Dorsolateral prefrontal cortex (tissue), 122 donors: ENCODE measurements at places on chromosomes 12 and 14. TPM values are rescaled to one million over a fixed set of nuclear protein-coding genes. Genes with fewer than 3 reads are reported as not detected.

DNA sequence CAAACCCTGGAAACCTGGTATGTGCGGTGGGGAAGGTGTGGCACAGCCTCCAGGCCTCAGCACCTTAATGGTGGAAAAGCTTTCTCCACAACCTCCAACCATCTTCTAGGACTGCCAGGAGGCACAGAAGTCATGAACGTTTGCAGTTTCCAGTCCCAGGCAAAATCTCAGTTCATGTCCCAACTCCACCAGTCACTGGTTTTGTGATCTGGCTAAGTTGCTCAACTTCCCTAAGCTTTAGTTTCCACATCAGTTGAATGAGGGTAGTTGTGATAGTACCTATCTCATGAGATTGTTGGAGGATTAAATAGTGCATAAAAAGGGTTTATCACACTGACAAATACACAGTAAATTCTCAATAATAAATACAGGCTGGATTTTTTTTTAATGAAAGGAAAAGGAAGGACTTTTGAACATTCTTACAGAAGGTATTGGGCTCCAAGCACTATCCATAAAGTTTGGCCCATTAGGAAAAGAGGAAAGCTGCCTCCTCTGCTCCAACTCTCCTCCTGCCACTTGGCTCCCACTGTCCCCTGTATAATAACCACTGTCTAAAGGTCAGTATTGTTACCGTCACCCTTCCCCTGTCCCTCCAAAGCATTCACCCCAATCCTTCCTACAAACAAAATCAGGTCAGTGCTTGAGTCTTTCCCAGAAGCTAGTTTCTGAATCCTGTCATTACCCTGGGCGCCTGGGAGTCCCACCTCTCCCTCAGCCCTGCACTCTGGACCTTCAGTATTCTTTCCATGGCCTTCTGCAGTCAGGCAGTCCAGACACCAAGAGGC, 6.3 kb downstream of the PCK2 start:
- DNase-seq: no peak

The TDRD9 gene
- total RNA-seq: 12.8 TPM

GRCh38 chr14:101029668-101030290, 126.3 kb upstream of the RTL1 start:
- no peak for DNase-seq

DNA sequence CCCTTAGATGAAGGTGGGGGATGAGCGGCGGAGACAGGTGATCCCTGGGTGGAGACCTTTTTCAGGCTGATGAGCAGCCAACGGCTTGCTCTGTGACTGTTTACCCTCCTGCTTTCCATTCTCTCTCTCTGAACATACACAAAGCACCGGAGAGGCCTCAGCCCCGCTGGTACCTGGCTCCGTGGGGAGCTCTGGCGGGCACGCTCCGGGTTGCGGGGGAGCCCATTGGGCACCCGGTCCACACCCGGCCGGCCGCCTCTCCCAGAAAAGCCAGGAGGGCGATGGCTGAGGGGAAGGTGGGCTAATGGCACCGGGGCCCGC, 545 bp downstream of the SMARCC2 start:
- DNase-seq: peak; percentile 50

DNA sequence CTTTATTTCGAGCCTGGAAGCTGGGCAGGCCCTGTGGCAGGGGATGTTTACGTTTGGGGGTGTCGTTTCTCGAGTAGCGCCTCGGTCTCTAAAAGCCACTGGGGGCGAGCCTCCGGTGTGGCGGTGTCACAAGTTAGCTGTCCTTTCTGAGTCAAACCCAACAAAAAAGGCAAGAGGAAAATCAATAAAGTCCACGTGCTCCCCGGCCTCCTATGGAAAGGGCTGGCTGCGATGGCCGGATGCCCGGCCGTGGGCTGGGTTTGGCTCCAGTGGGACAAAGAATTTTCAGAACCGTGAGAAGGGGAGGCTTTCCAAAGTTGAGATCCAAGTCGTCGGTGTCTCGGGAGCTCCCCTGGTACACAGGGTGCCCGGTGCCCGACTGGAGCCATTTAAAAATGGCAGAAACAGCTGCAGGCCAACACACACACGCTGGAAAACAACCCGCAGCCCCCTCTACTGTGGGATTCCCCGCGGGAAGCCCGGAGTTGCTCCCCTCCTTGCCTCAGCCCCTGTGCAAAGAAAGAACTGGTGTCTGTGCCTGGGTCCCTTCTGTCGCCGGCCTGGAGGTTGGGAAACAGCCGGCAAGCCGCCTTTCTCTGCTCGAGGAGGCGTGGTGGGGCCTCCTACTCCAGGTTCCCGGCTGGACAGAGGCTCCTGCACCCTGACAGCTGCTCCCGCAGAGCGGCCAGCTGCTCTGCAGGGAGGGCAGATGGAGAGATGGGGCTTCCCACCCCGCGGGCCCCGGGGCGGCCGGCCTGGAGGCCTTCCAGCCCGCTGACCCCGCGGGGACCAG, 1.9 kb downstream of the BCL7A start:
- DNase-seq: peak; percentile 47

DNA sequence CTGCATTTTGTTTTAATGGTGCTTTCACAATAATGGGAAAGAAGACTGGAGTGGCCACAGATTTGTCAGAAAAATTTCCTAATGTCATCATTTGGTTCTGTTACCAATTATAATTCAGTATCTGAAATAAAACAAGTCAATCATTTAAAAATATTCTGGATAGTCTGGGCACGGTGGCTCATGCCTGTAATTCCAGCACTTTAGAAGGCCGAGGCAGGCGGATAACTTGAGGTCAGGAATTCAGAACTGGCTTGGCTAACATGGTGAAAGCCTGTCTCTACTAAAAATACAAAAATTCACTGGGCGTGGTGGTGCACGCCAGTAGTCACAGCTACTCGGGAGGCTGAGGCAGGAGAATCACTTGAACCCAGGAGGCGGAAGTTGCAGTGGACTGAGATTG, 4.0 kb upstream of the LIMA1 start:
- no peak for DNase-seq

DNA sequence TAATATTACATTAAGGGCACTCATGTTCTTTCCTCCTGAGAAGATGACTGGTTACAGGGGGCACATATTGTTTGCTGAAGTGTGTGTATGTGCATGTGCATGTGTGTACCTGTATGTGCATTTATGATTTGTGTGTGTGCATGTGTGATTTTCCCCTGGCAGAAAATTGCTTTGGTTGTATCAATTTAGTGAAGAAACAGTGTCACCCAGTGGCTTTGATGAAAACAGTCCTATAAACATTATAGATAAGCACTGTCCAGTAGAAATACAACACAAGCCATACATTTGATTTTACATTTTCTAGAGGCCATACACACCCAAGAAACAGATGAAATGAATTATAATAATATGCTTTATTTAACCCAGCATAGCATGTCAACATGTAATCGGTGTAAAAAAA, 8.6 kb downstream of the PDE3A start:
- DNase-seq: no peak

DNA sequence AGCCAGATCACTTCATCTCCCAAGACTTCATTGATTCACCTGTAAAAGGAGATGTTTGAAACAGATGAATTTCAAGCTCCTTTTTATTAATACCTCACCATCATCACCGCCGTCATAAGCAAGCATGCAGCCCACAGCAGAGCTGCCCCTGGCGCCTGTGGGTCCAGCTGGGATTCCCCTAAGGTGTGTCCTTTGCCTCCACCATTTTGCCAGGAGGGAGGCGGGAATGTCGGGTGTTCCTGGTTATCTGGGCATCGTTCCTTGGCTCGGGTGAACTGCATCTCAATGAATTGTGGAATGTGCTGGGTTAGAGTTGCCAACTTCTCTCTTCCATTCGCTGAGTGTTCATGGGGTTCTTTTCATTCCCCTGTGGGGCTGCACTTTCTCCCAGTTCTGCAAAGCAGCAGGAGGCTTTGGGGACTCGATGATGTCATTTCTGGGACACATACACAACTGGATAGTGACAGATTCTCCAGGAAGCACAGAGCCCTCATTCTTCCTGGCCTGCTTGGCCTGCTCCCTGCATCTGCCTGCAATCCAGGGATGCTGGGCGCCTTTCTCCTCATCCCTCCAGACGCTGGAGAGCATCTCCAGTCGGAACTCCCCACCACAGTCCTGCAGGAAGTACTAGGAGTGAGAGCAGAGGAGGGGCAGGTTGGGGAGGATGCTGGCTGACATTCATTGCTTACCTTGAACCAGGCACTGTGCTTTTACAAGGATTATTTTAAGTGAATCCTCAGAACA, 10.1 kb downstream of the CCND2 start:
- DNase-seq: no peak

DNA sequence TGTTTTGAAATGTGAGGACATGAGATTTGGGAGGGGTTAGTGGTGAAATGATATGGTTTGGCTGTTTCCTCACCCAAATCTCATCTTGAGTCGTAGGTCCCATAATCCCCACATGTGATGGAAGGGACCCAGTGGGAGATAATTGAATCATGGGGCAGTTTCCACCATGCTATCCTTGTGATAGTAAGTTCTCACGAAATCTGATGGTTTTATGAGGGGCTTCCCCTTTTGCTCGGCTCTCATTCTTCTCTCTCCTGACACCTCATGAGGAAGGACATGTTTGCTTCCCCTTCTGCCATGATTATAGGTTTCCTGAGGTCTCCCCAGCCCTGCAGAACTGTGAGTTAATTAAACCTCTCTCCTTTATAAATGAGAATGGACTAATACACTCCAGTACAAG, 18.0 kb downstream of the GALNT6 start:
- DNase-seq: no peak

- DNase-seq: no peak
Observed at GRCh38 chr12:122421187-122421820, 1.2 kb downstream of the CLIP1 start.

DNA sequence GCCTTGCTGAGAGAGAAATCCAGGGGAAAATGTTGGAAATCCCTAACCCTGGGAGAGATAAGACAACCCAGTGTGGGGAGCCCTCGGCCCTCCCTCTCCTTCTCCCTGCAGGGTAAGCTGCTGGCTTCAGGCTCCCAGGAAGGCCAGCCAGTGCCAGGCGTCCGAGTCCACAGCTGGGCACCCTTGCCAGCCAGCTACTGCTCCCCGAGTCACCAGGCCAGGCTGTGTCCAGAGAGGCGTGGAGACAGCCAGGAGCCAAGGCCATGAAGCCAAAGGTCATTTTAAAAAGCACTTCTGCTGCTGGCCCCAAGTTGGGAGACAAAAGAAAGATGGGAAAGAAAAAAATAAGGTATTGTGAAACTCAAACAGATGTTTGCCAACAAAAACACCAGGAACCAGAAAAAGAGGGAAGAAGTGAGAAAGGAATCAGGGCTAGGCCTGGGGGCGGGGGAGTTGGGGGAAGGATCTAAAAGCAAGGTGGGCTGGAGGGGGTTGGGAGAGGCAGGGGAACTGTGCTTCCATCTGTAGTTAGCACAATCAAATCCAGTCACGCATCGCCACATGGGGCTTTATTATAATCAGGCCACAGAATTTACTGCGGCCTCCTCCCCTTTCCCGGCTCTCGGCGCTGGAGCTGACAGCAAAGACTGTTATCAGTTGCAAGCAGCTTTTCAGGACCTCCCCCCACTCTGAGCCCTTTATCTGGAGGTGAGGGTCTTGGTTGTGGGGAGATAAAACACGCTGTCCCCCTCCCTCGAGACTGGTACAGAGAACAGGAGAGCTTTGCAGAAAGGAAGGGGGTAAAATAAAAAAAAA, 33.5 kb downstream of the RBM19 start:
- DNase-seq: peak; percentile 69

DNA sequence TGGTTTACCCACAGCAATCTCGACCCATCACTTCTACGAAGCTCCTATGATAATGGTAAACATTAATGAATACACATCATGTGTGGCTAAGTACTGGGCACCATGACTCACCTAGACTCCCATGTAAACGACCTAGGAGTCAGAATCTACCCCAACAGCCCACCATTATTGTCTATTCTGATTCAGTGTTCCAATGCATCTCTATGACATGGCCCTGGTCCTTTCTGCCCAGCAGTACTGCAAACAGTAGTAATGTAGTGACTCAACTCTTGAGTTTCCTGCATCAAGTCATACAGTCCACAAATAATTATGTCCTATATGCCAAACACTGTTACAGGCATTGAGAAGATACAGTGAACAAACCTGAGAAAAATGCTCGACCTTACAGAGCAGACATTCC, 14.6 kb downstream of the GTF2A1 start:
- no peak for DNase-seq
